Hepatic stellate cell (primary cell): ENCODE measurements at places on chromosomes 11 and 22.

DNA sequence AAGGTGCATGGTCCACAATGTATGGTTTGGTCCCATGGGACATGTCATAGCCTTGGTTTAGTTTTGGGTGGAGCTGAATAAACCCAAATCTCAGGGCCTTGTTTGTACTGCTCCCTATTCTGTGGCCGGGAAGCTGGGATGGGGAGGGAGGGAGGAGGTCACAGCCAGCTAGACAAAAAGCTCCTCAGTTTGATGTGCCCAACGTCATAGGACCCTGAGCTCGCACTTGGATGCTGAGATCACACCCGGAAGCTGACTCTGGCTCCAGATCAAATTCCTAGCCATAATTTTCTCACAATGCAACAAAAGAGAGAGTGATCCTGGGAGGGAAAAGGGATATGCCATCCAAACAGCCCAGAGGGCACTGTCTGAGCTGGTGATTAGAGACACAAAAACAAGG is 1.5 kb downstream of the HSPB2 start:
- DNase-seq: peak; percentile 84

DNA sequence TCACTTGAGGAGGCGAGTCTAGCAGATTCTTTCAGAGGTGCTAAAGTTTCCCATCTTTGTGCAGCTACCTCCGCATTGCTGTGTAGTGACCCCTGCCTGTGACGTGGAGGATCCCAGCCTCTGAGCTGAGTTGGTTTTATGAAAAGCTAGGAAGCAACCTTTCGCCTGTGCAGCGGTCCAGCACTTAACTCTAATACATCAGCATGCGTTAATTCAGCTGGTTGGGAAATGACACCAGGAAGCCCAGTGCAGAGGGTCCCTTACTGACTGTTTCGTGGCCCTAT is 8.9 kb upstream of the SAMM50 start:
- DNase-seq: no peak

GRCh38 chr11:100766764-100767163 is 79.7 kb downstream of the ARHGAP42 start:
- DNase-seq: no peak

- no peak for DNase-seq
Observed at GRCh38 chr11:86747801-86748200, 52.5 kb upstream of the PRSS23 start.

DNA sequence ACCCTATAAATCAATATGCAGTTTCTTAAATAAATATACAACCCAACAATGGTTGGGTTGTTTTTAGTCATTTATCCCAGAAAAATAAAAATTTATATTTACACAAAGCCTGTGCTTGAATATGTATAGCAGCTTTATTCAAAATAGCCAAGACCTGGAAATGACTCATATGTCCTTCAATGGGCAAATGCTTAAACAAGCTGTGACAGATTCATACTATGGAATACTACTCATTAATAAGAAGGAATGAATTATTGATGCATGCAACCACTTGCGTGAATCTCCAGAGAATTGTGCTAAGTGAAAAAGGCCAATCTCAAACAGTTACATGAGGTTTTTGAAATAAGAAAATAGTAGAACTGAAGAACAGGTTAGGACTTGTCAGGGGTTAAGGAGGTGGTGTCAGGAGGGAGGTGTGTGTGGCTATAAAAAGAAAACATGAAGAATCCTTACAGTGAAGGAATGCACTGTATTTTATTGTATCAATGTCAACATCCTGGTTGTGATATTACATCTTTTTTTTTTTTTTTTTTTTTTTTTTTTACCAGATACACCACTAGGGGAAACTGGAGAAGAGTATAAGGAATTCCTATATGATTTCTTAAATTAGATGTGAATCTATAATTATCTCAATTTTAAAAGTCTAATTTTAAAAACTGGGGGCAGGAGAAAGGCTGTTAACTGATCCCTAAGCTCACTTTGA is 82.4 kb upstream of the CD44 start:
- no peak for DNase-seq

- no peak for DNase-seq
Observed at GRCh38 chr22:28950617-28951411, 67.4 kb downstream of the ZNRF3 start.

- DNase-seq: no peak
Observed at GRCh38 chr11:45884596-45885185, 760 bp upstream of the MAPK8IP1 start.

GRCh38 chr11:110463153-110463552 is 33.4 kb downstream of the FDX1 start:
- DNase-seq: peak; percentile 12

GRCh38 chr11:113655771-113656170 is 50.3 kb downstream of the TMPRSS5 start:
- no peak for DNase-seq

DNA sequence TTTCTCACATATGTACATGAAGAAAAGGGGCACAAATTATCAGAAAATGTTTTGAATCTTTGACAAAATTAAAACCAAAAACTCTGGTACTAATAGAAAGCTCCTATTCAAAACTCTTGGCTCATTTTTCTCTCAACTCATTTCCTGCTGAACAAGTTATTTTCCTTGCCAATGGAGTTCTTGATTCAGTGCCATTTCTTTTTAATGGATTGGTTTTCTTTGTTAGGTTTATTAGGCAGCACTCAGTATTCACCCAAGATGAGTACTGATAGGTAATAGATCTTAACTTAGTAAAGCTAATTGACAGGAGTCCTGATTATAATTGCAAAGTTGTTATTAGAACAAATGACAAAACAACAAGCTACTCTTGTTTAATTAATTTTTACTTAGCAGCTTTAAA is 279.4 kb upstream of the PDGFD start:
- no peak for DNase-seq

DNA sequence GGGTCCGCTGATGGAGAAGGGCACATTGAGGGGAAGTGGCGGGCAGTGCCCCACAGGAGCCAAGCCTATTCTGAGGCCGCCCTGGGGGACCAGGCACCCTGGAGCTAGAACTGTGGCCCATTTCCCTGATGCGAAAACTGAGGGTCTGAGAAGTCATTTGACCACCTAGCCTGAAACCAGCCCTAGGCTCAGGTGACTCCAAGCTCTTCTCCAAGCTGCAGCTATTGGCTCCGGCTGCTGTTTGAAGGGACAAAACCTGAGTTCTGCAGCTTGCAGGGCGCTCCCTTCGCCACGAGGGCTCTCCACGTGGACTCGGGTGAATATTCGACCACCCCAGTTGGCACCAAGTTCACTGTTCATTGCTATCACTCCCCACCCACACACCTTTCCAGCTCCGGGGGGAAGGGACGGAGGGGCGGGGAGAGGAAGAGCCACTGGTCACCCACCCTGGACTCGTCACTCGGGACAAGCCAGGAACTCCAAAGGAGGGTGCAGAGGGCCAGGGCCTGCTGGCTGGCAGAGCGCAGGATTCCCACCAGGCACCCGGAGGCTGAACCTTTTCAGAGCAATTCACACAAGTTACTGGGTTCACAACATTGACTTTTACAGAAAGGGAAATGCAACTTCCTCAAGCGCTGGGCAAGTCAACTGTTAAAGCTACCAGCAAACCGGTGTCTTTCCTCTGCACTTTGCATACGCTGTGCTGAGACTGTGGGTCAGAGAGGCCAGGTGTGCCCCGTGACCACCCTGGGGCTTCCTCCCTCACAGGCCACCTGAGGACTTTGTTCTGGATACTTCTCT is 1.1 kb upstream of the RAC2 start:
- DNase-seq: no peak

- no peak for DNase-seq
Observed at GRCh38 chr11:47508240-47508957, 44.5 kb downstream of the CELF1 start.

DNA sequence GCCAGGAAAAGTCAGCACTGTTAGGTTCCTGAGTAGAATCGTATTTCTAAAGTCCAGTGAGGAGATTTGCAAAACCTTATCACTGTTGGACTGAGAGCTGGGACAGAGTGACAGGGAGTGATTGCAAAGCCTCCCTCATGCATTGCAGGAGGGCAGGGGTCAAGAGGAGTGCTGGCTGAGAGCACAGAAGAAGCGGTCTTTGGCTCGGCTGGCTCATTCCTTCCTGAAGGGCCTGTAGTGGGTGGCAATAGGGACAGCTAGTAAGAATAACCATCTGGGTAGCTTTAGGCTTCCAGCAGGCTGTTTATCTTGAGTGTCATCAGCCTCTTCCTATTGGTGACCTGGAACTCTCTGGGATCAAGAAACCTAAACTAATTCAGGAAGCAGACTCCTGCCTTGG is 53.4 kb downstream of the CD44 start:
- DNase-seq: peak; percentile 20

DNA sequence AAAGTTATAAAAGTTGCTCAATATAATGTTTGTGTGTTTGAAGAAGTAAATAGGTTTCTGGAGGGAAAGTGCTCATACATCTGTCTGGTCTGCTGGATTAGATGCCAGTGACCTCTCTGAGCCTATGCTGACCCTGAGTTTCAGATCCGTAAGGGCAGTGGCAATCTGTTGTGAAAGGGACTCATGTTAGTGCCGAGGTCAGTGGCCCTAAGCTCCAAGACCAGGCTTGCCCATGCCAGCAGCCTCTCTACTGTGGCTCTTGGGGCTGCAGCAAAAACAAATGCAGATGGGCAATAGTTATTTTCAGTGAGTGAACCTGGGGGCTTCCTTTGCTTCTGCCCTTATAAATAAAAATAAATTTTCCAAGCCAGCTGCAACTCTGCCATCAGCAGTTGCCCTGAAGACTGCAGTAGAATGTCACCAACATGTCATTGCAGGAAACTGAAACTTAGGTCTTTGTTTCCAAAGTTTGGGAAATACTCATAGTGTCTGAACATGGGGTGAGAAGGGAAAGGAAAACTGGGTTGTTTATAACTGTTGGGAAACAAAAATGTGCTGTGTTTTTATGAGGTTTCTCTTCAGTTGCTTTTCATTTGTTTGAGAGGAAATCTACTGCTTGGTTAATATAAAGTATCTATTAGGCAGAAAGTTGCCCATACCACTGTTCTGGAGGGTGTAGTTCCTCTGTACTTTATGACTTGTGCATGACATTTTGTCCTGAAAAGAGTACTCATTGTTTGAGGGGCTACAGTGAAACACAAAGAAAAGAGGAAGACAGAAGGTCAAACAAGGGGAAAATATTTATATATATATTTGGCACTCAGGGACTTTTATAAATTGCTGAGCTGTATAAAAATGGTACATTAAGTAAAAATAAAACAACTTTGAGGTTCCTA is 9.5 kb upstream of the MS4A4E start:
- DNase-seq: no peak
